ENCODE measurements at places on chromosomes 16 and 17. TPM values are rescaled to one million over a fixed set of nuclear protein-coding genes. Genes with fewer than 3 reads are reported as not detected.

The MT4 gene
- total RNA-seq = not detected

The CISD3 gene
- 15.6 TPM for total RNA-seq

The IKZF3 gene
- total RNA-seq = not detected

The PRSS33 gene
- total RNA-seq = not detected

The KIF1C gene
- 44.4 TPM for total RNA-seq

The ITGAD gene
- total RNA-seq = not detected

The SLFN11 gene
- total RNA-seq = 57.3 TPM

The GPRC5B gene
- total RNA-seq = 3.2 TPM

The PIGS gene
- total RNA-seq = 69.6 TPM

The CBFA2T3 gene
- not detected for total RNA-seq

The CCL11 gene
- not detected for total RNA-seq

The MEOX1 gene
- not detected for total RNA-seq

The HS3ST4 gene
- not detected for total RNA-seq

The TBC1D28 gene
- total RNA-seq = not detected

The BCL6B gene
- total RNA-seq = 1.0 TPM

The OGFOD3 gene
- 30.4 TPM for total RNA-seq

The STH gene
- not detected for total RNA-seq

The CX3CL1 gene
- not detected for total RNA-seq

The SPATA32 gene
- not detected for total RNA-seq

The CCL17 gene
- not detected for total RNA-seq

The GJC1 gene
- total RNA-seq = 18.3 TPM

The PRPSAP2 gene
- 30.9 TPM for total RNA-seq

The RMI2 gene
- total RNA-seq = 12.0 TPM

The PFN1 gene
- 2,381 TPM for total RNA-seq

The APOBR gene
- not detected for total RNA-seq

The KRT17 gene
- 3.7 TPM for total RNA-seq

The SULT1A2 gene
- not detected for total RNA-seq

The SLC16A3 gene
- 201 TPM for total RNA-seq

The PIRT gene
- not detected for total RNA-seq

The KCTD11 gene
- total RNA-seq = 7.6 TPM

The NPW gene
- 1.6 TPM for total RNA-seq

The HOXB2 gene
- total RNA-seq = 50.4 TPM

The UMOD gene
- not detected for total RNA-seq

All from bronchus fibroblast of lung (primary cell).